Activated naive CD4-positive, alpha-beta T cell treated with anti-CD3 and anti-CD28 coated beads, Interleukin-2, amount 50 U/mL, for 72 hours (primary cell): ENCODE measurements at places on chromosomes 4 and X. TPM values are rescaled to one million over a fixed set of nuclear protein-coding genes. Genes with fewer than 3 reads are reported as not detected.

KDM6A gene
- total RNA-seq: 20.1 TPM

ASB12 gene
- total RNA-seq: not detected

ADAM29 gene
- not detected for total RNA-seq

HEPH gene
- 0.18 TPM for total RNA-seq

XKRX gene
- total RNA-seq: 0.77 TPM

SPIN4 gene
- total RNA-seq: 4.4 TPM

CT45A1 gene
- total RNA-seq: not detected

SPANXN4 gene
- total RNA-seq: not detected

LANCL3 gene
- 0.53 TPM for total RNA-seq

RAB40A gene
- total RNA-seq: 0.14 TPM

DNA sequence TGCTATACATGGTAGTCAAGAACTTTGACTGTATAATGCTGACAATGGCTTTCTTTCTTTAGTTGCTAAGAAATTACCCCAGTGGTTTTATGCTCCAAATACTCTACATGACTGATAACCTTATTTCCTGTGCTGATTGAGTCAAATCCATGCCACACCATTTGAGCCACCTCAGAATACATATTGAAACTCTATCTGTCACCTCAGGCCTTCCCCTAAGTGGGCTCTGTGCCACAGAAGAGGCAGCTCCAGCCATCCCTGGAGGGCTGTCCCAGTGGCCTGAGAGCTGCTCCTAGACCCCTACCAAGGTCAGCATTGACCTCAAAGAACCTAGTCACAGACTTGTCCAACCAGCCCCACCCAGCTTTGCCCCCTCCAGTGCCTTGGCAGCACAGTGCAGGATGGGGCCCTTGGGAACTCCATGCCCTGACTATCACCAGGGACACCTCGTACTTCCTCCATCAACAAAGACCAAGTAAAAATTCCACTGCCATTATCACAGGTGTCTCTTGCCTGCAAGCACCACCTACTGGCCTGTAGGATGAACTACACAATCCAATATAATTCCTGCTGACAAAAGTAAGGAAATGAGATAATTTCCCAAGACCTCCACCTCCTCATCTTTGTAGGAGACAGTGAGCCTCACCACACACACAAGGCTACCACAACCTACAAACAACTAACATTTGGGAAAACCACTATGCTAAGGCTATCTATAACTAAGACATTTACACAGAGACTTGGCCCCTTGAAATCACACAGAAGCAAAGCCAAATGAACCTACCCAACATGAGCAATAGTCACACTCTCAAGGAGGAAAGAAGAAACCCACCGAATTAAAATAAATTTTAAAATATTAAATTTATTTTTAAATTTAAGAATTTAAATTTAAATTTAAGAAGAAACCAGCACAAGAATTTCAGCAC lies 239.9 kb downstream of the NKX6-1 start:
- no peak for DNase-seq

DNA sequence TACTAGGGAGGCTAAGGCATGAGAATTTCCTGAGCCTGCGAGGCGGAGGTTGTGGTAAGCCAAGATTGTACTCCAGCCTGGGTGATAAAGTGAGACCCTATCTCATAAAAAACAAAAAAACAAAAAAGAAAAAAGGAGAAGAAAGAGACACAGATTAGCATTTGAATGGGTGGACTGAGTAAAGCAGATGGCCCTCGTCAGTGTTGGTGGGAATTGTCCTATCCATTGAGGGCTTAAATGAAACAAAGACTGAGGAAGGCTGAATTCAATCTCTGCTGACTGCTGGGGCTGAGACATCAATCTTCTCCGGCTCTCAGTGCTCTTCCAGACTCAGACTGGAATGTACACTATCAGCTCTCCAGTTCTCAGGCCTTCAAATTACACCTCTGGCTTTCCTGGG lies 136.8 kb downstream of the SLC7A11 start:
- DNase-seq: no peak

DNA sequence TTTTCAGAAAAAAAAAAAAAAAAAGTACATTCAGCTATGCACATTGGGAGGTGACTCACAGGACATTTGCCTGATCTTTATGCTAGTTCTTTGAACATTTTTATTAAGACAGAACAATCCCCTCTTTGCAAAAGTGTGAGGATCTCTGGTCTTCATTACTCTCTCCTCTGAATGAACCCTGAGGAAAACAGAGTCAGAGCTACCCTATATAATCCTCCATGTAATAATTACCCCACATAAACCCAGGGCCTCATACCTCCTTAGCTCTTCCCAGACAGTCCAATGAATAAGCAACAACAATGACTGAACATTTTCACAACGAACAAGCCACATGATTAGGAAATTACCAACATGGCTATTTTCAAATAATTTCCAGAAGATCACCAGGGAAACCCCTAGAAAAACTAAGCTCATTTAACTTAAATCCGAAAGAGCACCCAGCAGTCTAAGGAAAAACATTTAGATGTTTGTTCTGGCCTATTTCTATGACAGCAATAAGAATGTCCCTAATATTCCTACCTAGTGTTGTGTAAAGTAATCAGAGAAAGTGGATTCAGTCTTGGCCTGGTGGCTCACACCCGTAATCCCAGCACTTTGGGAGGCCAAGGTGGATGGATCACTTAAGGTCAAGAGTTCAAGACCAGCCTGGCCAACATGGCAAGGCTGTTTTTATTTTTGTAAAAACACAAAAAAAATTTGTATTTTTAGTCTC lies 37.8 kb downstream of the TBC1D9 start:
- no peak for DNase-seq

- no peak for DNase-seq
Observed at GRCh38 chr4:11625211-11625610, 196.5 kb upstream of the HS3ST1 start.

GRCh38 chr4:39893693-39894072 lies 84.0 kb downstream of the PDS5A start:
- no peak for DNase-seq

- DNase-seq: no peak
Observed at GRCh38 chr4:62460329-62460728, 1260.2 kb downstream of the ADGRL3 start.
